Daoy (cell line): ENCODE measurements at places on chromosomes 6 and 20. TPM values are rescaled to one million over a fixed set of nuclear protein-coding genes. Genes with fewer than 3 reads are reported as not detected.

DNA sequence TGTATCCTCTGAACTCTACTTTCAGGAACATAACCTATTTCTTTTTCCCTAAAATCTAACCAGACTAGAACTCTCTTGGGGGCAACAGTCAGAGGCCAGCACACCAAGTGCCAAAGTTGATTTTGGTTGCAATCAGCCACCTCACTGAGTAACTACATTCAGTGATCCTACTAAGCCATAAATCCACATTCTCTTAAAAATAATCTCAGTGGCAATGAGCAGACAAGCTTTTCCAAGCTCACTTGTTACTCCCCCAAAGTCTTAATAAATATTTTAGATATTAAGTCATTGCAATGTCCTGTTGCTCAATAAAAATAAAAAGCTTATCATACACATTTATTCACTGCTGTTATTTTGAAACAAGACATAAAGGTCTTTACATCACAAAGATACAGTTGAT lies 9.8 kb downstream of the RGS17 start:
- DNase-seq, result no peak

GRCh38 chr6:30781743-30782424 lies 37.5 kb upstream of the IER3 start:
- peak; percentile 99 for DNase-seq

- DNase-seq, result no peak
Observed at GRCh38 chr6:110652520-110652919, 162.7 kb downstream of the CDK19 start.

DNA sequence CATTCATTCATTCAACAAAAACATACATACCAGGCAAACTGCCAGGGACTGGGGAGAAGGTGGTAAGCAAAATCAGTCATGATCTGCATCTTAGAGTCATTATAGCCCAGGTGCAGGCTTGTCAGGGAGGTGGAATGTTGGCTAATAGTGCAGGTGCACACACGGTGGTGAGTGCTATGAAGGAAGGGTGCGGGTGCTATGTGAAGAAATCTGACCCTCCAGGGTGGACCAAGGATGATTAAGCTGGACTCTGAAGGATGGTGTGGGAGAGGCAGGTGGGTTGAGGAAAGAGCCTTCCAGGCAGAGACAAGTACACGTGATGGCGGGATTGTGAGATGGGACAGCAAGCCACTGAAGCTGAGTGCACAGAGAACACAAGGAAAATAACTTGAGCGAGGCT lies 77.4 kb downstream of the B3GAT2 start:
- no peak for DNase-seq

DNA sequence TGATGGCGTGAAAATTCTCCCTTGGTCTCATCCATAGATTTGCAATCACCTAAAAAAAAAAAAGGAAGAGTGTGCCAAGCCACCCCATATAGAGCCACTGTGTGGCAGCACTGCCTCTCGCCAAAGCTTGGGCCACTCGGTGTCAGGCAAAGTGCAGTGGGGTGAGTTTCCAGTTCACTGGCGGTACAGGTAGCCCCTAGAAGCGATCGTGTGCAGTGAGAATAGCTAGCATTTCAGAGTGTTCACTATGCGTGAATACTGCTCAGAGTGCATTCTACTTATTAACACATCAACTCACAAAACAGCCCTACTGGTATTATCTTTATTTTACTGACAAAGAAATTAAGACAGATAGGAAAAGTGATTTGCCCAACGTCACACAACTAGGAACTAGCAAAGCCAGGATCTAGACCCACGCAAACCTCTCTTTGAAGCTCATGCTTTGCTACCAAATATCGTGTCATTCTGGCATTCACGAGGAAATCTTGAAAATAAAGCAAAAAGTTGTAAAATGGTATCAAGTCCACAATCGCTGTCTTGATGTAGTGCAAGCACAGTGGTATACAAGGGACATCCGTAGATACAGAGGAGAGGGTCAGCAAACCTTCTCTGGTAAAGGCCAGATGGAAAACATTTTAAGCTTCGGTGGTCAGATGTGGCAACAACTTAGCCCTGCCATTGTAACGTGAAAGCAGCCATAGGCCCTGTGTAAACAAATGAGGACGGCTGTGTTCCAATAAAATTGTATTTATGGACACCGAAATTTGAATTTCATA lies 10.4 kb upstream of the GCNT2 start:
- peak; percentile 83 for DNase-seq

DNA sequence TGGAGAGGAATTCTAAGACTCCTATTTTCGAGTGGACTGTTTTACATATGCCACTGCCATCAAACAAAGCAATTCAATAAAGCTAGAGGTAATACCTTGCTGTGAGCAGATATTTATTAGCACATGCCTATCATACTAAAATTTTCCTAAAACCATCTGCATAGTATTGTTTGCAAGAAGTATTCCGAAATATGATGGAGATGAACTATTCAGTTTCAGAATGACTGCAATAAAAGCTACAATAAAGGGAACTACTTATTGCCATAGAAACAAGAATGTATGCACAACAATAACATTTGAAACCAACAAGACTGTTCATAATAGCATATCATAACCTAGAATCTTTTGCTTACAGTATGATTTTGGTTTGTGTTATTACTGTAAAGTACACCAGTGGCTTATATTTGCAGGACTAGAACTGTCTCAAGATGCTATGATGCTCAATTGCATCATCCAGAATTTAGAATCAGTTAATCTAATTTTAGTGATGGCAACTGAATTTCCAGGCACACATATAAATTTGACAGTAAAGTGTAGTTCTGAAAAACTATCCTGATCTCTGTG lies 144.3 kb downstream of the GRIK2 start:
- no peak for DNase-seq

TFAP2D gene
- total RNA-seq, result not detected in 2 replicates

- no peak for DNase-seq
Observed at GRCh38 chr20:39795401-39796272, 833.5 kb downstream of the DHX35 start.

DNA sequence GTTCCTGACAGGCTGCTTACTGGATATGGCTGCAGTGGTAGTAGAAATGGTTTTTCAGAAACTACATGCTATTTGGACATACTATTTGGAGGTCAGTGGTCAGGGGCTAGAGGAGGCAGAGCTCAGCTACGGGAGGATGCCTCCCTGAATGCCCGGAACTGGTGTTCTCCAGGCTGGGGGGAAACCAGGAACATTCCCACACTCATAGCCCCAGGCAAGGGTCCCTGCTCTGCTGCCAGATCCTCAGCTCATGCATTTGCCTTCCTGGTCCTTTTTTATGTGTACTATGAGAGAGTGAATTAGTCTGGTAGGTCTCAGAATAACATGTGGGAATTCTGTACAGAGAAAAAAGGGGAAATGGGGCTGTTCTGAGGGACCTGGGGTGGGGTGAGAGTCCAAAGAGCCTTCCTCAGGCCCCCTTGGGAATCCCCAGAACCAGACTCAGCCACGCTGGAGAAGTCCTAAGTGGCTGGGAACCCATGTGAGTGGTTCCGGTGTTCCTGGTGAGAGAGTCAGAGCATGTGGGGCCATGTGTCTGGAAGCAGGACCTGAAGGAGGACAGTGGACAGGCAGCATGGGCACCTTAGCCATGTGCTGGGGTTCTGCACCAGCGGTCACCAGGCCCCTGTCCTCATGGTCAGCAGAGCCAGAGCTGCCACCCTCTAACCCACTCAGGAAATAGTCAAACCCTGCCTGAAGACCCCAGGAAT lies 58.0 kb upstream of the MYL9 start:
- no peak for DNase-seq

DNA sequence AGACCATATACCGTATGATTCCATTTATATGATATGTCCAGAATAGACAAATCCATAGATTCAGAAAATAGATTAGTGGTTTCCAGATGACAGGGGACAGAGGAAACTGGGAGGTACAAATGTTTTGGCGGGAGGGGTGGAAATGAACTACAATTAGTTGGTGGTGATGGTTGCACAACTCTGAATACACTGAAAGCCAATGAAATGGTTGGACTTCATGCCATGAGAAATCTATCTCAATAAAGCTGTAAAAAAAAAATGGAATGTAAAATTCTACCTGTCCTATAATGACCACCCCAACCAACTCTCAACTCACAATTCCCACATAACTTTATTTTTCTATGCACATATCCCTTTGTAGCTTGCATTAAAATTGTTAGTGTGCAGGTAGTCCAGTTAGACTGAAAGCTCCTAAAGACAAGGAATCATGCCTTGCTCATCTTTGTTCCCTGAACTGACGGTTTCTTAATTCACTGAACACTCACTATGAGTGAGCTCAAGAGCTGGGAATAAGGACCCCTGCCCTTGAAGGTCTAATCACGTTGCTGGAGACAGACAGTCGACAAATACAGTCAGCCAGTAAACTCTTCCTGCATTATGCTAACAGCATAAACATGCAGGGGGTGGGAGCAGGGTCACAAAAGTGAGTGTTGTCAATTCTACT lies 1.4 kb downstream of the DCDC2 start:
- DNase-seq, result no peak

SOBP gene
- 1.8 and 2.1 TPM in 2 replicates for total RNA-seq

DNA sequence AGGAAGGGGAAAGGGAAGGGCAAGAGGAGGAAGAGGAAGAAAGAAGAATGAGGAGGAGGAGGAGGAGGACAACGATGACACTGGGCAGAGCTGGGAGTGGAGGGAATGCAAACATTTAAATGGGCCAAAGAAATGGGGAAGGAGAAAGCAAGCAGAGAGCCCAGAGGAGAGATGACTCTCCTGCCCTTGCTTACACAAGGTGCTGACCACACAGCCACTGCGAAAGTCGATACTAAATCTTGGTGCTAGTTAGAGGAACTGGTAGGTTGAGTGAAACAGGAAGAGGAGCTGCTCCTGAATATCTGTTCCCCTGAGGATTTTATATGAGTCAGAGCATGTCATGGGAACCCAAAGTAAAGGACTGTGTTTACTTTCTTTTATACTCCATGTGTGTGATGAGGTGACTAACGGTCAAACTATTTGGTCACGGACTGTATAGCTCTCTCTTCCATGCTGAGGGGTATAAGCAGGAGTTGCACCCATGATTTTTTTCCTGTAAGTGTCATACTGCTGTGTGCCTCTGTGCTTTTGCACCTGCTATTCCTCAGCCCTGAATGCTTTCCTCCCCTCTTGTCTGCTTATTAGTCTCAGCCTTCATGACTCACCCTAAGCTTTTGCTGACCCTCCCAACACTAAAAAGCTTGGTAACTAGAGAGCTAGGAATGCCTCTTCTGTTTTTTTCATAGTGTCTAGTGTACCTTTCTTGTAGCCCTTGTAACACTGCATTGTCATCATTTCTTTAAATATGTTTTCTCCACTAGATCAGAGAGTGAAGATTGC lies 9.5 kb upstream of the PAQR8 start:
- peak; percentile 97 for DNase-seq

SNHG17 gene
- total RNA-seq, result 18.9 and 24.2 TPM in 2 replicates

ZBTB22 gene
- total RNA-seq, result 4.9 and 11.2 TPM in 2 replicates

FAM83C gene
- not detected in 2 replicates for total RNA-seq

DNA sequence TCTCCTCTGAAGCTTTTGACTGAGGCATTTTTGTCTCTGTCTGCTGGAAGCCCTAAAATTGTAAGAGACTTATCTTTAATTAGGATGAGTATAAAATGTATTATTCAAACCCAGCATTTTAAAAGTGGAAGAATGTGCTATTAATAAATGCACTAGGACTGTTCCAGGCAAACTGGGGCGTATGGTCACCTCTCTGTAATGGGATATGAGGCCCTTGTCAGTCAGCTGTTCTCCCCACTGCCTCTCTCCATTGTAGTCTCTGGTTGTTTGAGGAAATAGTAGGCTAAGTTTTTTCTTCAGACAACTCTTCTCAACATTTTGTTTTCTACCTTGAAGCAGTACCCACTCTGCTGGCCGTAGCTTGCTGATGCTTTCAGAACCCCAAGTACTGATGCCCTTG lies 14.3 kb upstream of the DEF6 start:
- DNase-seq, result no peak

CALHM4 gene
- not detected in 2 replicates for total RNA-seq

GRCh38 chr20:6769903-6770785 lies 2.7 kb downstream of the BMP2 start:
- peak; percentile 68 for DNase-seq
